Kidney tubule cell (primary cell): ENCODE measurements at places on chromosomes 3 and 15.
A peak's percentile ranks its signal among the peaks of the same experiment; 100 is the strongest.

DNA sequence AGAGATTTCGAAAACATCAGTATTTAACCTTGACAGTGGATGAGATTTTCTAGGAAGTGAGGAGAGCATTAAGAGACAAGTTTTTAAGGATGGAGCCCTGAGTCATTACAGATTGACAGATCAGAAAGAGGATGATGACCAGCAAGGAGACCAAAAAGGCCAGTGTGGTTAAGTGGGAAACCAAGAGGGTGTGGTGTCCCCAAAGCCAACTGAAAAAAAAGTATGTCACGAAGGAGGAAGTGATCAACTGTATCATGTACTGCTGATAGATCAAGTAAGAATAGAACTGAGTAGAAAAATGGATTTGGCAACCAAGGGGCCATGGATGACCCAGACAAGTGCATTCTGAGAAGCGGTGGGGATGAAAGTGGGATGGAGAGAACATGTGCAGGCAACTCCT lies 491.8 kb downstream of the FHIT start:
- DNase-seq = no peak

DNA sequence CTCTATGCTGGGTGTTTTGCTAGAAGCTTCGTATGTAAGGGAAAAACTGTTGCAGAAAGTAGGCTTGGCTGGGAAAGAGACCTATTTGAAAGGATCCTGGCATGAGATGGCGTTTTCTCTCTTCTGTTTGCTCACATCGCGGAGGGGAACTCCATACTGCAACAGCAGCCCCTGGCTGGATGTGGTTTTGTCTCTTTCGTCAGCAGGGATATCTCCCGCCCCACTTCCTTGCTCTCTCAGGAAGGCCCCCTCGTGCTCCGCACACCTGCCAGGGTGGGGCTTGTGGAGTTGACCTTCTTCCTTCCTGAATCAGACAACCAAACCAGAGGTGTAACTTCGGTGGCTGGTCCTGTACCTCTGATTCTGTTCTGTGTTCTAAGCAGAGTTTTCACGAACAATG lies 26.4 kb upstream of the MYZAP start:
- no peak for DNase-seq

DNA sequence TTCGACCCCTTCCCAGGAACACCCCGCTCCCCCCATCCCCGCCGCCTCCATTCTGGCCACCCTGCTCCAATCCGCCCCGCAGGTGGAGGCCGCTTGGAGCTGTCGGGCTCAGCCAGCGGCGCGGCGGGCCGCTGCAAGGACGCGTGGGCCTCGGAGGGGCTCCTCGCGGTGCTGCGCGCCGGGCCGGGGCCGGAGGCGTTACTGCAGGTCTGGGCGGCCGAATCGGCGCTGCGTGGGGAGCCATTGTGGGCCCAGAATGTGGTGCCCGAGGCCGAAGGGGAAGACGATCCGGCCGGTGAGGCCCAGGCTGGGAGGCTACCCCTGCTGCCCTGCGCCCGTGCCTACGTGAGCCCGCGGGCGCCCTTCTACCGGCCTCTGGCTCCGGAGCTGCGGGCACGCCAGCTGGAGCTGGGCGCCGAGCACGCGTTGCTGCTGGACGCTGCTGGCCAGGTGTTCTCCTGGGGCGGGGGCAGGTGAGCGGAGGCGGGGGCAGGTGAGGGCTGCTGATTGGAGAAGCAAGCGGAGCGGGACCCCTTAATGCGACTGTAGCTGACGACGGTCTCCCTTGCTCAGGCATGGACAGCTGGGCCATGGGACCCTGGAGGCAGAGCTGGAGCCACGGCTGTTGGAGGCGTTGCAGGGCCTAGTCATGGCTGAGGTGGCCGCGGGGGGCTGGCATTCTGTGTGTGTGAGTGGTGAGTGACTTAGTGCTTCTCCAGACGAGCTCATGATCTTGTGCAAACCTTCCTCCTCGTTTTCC lies 2.5 kb downstream of the RCCD1 start:
- peak; percentile 47 for DNase-seq

DNA sequence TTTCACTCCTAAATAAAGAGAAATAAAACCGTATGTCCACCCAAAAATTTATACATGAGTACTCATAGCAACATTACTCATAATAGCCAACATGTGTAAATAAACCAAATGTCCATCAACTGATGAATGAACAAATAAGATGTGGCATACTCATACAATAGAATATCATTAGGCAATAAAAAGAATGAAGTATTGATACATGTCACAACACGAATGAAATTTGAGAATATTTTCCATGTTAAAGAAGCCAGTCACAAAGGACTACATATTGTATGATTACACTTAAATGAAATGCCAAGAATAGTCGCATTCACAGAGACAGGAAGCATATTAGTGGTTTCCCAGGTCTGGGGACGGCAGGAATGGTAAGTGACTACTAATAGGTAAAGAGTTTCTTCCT lies 869.2 kb downstream of the IGSF11 start:
- no peak for DNase-seq

DNA sequence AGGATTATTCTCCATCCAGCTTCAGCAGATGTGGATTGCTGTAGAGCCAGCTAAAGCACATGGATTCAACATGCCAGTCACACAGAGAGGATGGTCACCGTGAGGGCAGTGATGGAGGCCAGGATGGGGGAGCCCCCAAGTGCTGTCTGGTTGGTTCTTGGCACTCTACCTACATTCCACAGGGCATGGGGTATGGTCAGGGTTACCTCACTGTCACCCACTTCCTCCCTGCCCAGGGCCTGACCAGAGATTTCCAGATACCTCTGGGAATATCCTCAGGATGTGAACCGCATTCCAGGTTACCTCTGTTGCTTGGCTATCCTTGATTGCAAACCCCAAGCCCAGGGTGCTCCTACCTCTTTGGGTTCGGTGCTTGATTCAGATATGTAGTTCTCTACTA lies 147.3 kb upstream of the TRIM42 start:
- peak; percentile 89 for DNase-seq

DNA sequence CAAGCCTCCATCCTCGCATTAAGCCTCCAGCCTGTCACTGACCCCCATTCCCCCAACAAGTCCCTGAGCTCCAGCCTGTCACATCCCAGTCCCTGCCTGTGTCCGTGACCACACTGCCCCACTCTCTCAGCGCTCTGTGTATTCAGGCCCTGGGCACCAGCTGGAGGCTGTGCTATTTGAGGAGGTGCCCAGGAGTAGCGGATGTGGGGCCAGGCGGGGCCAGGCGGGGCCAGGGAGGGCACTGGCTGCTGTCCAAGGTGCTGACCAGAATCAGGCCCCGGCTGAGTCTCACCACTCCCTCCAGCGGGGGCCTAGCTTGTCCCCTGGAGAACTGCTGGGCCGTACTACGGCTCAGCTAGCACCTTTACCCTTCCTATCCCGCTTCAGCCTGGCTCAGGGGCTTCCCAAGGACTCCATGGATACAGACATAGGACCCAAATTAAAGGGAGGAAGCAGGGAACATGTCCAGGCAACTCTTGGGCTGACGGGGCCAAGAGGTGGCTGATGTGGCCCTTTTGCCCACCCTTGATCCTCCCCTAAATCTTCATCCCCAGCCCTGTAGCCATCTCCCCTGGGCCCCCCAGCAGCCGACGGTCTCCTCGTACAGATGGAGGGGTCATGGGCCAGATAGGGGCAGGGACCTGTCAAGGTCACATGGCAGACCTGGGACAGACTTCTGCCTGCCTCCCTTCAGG lies 1.1 kb downstream of the HHATL start:
- peak; percentile 63 for DNase-seq

DNA sequence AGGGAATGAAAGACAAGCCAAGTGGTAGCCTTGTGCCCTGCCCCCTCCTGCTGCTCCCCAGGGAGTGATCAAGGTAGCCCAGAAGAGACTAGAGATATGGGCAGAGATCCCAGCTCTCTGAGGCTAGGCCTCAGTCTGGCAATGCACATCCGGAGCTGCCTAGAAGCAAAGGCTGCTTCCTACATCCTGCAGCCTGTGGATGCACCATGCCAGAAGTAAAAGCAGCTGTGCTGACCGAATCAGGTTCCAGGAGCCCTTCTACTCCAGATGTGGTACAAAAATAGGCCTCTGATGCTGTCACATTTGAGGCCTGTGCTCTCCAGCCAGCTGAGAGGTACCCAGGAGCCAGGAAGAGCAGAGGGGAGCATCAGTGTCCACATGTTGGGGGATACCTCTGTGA lies 16.0 kb downstream of the TRAIP start:
- DNase-seq = no peak

DNA sequence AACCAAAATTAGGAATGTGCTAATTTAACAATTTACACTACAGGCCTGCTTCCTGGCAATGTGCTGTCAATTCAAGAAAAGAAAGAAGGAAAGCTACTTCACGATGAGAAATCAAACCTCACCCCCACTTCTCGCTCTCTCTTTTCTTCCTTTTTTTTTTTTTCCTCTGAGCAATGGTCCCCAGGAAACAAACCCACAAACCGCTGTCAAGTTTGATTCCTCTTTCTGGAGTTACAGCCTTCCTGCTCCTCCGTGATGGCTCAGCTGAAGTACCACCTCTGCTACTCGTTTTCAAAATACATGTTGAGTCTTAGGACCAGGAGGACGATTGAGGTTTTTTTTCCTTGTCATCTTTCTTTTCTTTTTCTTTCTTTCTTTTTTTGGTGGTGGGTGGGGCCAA lies 3.4 kb upstream of the TRIM71 start:
- no peak for DNase-seq

GRCh38 chr3:27115352-27115751 lies 253.8 kb downstream of the NEK10 start:
- DNase-seq = no peak

GRCh38 chr15:101675796-101676582 lies 23.8 kb upstream of the TM2D3 start:
- peak; percentile 88 for DNase-seq

- no peak for DNase-seq
Observed at GRCh38 chr3:107265526-107265925, 111.7 kb upstream of the CCDC54 start.

DNA sequence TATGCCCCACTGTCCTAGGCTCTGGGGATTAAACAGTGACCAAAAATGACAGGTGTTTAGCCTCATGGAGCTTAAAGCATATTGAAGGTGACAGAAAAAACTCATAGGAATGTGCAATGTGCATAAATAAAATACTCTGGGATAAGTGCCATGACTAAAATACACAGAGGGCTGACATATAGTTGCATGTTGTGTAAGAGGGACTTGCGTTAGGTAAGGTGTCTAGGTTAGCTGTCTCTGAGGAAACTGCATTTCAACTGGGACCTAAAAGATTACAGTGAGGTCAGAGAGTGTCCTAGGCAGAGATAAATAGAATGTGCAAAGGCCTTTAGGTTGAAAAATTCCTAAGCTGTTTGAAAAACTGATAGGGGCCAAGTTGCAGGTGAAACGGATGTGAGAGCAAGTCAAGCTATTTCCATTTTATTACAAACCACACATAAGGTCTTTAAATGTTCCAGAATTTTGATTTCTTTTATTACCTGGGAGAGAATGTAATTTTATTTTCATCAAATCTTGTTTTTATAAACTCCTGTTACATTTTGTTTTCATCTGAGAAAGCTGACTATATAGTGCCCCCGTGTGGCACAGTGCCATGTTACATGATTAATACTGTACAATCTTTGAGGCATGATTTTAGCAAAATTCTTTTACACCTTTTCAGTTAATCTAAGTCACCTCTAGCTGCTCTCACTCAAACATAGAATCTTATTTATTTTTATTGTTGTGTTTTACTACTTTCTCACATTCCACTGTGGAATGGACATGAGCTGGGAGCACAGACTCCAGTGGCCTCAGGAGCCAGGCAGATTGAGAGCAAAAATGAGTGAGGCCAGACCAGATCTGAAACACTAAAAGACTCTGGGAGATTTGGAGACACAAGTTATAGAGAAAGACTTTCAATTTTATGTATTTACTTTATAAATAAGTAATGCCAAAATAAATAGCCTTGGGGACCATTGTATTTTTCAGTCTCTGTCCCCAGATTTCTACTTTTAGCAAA lies 259.6 kb upstream of the ZNF717 start:
- peak; percentile 49 for DNase-seq

- DNase-seq = no peak
Observed at GRCh38 chr3:188468196-188468595, 314.2 kb downstream of the LPP start.

DNA sequence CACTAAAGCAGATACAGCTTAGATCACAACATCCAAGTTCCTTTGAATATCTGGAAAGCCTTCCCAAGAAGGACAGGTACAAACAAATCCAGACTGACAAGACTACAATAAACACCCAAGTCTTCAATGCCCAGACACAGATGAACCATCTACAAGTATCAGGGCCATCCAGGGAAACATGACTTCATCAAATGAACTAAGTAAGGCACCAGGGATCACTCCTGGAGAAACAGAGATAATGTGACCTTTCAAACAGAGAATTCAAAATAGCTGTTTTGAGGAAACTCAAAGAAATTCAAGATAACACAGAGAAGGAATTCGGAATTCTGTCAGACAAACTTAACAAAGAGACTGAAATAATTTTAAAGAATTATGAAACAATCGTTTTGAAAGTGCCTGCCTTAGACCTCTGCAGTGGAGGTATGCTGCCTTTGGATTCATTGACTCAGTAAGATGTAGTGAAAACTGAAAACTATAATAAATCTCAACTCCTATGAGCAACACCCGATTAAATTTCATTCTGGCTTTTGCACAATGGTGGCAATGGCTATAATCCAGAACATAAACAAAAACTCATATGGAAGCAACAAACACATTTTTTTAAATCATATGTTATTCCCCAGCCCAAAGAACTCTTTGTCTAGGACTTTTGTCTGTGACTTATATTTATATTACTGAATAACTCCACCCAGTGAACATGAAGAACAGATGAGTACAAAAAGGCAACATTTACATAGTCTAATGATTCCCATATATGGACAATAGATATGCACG lies 12.6 kb upstream of the COL8A1 start:
- no peak for DNase-seq

DNA sequence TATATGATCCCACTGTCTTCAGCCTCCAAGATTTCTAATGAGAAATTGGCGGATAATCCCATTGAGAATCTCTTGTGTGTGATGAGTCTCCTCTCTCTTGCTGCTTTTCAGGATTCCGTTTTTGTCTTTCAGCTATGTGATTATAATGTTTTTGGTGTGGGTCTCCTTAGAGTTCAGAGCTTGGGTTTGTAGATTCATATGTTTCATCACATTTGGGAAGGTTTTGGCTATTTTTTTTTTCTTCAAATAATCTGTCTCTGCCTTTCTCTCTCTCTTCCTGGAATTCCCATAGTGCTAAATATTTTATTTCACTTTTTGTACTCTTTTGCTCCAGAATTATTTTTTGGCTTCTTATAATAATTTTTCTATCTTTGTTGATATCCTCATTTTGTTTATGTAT lies 40.4 kb downstream of the SACM1L start:
- DNase-seq = no peak

DNA sequence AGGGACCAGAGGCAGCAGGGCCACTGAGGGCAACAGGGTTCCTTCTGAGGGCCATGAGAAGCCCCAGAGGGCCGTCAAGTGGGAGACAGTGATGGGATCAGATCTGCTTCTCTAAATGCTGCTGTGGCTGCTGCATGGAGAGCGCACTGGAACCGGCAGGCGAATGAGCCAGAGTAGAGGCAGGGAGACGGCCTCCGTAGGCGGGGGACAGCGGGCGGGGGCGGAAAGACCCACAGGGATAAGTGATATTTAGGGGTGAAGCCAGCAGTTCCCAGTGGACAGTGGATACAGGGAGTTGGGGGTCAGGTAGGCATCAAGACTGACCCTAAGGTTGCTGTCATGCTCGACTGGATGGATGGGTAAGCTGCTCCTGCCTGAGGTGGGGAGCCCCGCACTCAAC lies 45.0 kb downstream of the GLDN start:
- no peak for DNase-seq
